ENCODE measurements at places on chromosomes 7 and 10. TPM values are rescaled to one million over a fixed set of nuclear protein-coding genes. Genes with fewer than 3 reads are reported as not detected.
A peak's percentile ranks its signal among the peaks of the same experiment; 100 is the strongest.

C10orf53 gene
- polyA plus RNA-seq, result not detected

GRID1 gene
- polyA plus RNA-seq, result 0.03 TPM

SLC13A4 gene
- polyA plus RNA-seq, result 0.10 TPM

OPTN gene
- polyA plus RNA-seq, result 39.1 TPM

NXPH1 gene
- not detected for polyA plus RNA-seq

- no peaks in the 10 kb centered on the region for H3K4me1 ChIP-seq
- no peaks in the 10 kb centered on the region for H3K36me3 ChIP-seq
- DNase-seq, result peak; percentile 84
- H3K27me3 ChIP-seq, result no peaks in the 10 kb centered on the region
- no peak overlapping the region for H3K27ac ChIP-seq
Observed at GRCh38 chr10:17335065-17335464, 107.0 kb downstream of the VIM start.

PLXNA4 gene
- polyA plus RNA-seq, result 0.01 TPM

GRCh38 chr10:1084011-1084950 is 28.1 kb downstream of the WDR37 start:
- H3K27me3 ChIP-seq, result no peaks in the 10 kb centered on the region
- no peak overlapping the region for H3K27ac ChIP-seq
- no peak for DNase-seq
- H3K4me3 ChIP-seq, result no peak overlapping the region

DNA sequence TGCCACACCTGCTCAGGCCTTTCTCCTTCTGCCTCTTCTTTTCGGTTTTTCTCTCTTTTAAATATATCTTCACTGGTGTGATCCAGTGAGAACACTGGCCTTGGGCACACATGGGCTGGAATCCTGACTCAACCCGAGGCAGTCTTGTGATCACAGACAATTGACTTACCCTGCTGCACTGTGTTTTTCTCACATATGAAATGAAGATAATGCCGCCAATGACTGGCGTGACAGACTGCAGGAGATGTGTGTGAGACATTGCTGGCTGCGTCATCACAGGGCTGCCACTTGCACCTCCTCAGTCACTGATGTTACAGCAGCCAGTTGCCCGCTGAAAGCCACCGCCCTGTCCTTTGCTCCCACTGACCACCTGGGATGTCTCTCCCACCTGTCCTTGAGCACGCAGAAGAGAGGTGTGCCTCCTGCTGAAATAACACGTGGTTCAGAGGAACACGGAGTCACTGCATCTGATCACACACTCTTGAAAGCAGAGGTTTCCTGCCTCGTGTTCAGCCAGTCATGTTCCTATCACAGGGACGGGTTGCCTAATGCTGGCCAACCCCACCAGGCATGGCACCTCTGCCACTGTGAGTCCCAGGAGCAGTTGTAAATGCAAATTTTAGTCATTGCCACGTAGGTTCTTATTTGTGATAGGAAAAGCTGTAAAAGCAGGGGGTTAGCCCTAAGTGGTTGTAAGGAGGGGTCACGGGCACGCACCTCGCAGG is 124.6 kb upstream of the LANCL2 start:
- DNase-seq, result no peak
- H3K27ac ChIP-seq, result no peak overlapping the region
- no peaks in the 10 kb centered on the region for H3K36me3 ChIP-seq
- H3K4me1 ChIP-seq, result no peaks in the 10 kb centered on the region
- H3K27me3 ChIP-seq, result peaks cover 8% of the 10 kb centered on the region
- no peak overlapping the region for H3K4me3 ChIP-seq

SRRM3 gene
- 2.5 TPM for polyA plus RNA-seq

DNA sequence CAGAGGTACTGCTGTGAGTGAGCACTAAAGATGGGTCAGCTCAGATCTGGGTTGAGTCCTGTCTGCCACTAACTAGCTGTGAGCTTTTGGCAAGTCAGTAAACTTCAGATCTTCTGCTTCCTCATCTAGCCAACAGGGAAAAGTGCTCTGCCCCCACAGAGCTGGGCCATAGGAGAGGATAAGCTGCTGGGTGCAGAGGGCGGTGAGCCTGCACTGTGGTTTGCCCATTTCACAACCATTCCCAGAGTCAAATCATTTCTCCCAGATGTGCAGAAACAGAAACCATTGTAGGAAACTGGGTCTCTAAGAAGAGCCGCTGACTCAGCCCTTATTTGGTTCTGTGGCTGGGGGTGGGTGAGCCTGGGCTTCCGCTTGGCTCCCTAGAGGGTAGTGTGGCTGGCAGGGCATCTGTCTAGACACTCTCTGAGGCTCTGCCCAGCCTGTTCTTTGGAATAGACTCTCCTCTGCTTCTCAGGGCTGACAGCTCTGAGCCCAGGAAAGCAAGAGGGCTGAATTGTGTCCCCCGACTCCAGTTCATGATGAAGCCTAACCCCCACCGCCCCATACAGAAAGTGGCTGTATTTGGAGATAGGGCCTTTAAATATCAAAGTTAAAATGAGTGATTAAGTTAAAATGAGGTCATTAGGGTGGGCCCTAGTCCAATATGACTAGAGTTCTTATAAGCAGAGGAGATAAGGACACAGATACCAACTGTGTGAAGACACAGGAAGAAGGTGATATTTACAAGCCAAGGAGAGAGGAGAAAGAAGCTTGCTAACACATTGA is 29.5 kb upstream of the ARHGAP22 start:
- H3K27ac ChIP-seq, result no peak overlapping the region
- H3K4me1 ChIP-seq, result peaks cover 2% of the 10 kb centered on the region

ATOH7 gene
- polyA plus RNA-seq, result not detected

- peak within 1 kb of the TSS; percentile 99 for H3K27ac ChIP-seq
- no peaks in the 10 kb centered on the region for H3K27me3 ChIP-seq
- peak within 1 kb of the TSS; percentile 92 for H3K4me3 ChIP-seq
Observed at GRCh38 chr10:73997787-73998622, at the start of gene VCL. Gene VCL, plus strand, starts transcription at chr10:73998116. Its CDS starts 92 bp downstream, at chr10:73998208.

CNNM1 gene
- 0.32 TPM for polyA plus RNA-seq

- peaks cover 9% of the 10 kb centered on the region for H3K36me3 ChIP-seq
- DNase-seq, result no peak
- no peaks in the 10 kb centered on the region for H3K4me1 ChIP-seq
- H3K27me3 ChIP-seq, result no peaks in the 10 kb centered on the region
Observed at GRCh38 chr7:116246357-116246756, 36.0 kb downstream of the TES start.

GRCh38 chr10:88039496-88040200 is 176.2 kb downstream of the PTEN start:
- H3K4me3 ChIP-seq, result no peak overlapping the region
- peak; percentile 67 for DNase-seq
- peaks cover 26% of the 10 kb centered on the region for H3K4me1 ChIP-seq
- H3K36me3 ChIP-seq, result no peaks in the 10 kb centered on the region
- H3K27me3 ChIP-seq, result no peaks in the 10 kb centered on the region
- H3K27ac ChIP-seq, result no peak overlapping the region

DNA sequence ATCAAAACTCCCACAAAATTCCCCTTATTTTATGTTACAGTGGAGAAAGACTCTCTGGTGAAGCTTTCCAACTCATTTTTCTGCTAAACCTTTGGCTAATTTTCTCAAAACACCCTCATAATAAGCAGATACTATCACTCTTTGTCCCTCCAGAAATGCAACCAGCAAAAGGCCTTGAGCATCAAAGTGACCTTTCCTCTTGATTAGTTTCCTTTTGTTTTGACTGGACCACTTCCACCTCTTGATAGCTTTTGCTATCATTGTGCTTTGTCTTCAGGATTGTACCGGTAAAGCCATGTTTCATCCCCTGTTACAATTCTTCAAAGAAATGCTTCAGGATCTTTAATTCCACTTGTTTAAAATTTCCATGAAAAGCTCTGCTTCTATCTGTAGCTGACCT is 115.1 kb upstream of the SLC13A1 start:
- H3K36me3 ChIP-seq, result no peaks in the 10 kb centered on the region
- H3K27ac ChIP-seq, result no peak overlapping the region
- H3K4me3 ChIP-seq, result no peak overlapping the region

GRCh38 chr10:98212196-98212595 is 55.8 kb downstream of the LOXL4 start:
- H3K4me3 ChIP-seq, result no peak overlapping the region
- no peak for DNase-seq
- peaks cover 8% of the 10 kb centered on the region for H3K36me3 ChIP-seq
- no peaks in the 10 kb centered on the region for H3K27me3 ChIP-seq

DNA sequence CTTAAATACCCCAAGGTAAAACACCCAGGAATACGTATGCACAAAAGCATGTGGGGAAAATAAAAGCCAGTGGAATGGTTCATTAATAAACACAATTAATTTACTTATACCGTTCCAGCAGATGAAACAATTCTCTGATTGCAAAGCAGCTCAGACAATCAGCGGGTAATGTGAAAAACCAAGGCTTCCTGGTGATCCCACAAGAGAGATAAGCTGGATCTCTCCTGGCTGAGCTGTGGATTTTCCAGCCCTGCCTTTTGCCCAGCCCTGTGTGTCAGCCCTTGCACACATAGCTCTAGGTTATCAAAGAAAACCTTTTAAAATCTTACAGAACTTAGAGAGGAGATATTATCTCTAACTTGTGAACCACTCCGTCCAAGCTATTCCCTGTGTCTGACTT is 1010.7 kb upstream of the AUTS2 start:
- no peak overlapping the region for H3K27ac ChIP-seq
- H3K27me3 ChIP-seq, result no peaks in the 10 kb centered on the region
- no peaks in the 10 kb centered on the region for H3K36me3 ChIP-seq
- H3K4me1 ChIP-seq, result no peaks in the 10 kb centered on the region

GRCh38 chr7:90624225-90624911 is 28.2 kb downstream of the CDK14 start:
- H3K27me3 ChIP-seq, result no peaks in the 10 kb centered on the region
- H3K4me3 ChIP-seq, result no peak overlapping the region
- peak overlapping the region; percentile 87 for H3K27ac ChIP-seq
- H3K4me1 ChIP-seq, result peaks cover 15% of the 10 kb centered on the region
- DNase-seq, result peak; percentile 36

DNA sequence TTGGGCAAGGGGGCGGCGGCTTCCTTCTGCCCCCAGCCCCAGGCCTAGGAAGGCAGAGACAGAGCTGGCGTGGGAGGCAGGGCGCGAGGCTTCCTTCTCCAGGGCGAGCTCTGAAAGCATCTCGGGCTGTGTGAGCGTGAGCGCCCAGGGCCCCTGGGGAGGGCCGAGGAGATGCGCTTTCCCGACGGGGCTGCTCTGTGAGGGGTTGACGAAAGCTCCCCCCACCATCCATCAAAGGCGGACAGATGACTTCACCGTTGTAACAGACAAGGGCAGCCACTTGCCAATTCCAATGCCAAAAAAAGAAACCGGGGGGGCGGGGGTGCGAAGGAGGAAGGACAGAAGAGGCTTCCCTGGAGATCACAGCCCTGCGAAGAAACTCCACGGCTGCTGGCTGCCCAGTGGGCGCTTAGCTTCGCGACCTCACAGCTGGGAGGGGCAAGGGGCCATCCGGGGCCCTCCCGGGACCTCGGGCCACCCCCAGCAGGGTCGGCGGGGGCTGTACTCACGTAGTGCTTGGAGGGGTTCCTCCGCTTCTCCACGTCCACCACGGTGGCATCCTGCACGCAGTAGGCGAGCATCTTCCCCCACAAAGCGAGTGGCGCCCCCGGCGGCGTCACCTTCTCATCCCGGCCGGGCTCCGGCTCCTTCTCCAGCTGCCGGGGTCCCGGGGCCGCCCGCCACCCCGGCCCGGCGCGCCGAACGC is 537 bp downstream of the SH3PXD2A start:
- H3K36me3 ChIP-seq, result no peaks in the 10 kb centered on the region
- H3K4me3 ChIP-seq, result peak overlapping the region; percentile 92
- peak overlapping the region; percentile 44 for H3K27ac ChIP-seq
- H3K27me3 ChIP-seq, result no peaks in the 10 kb centered on the region
- DNase-seq, result peak; percentile 24

DNA sequence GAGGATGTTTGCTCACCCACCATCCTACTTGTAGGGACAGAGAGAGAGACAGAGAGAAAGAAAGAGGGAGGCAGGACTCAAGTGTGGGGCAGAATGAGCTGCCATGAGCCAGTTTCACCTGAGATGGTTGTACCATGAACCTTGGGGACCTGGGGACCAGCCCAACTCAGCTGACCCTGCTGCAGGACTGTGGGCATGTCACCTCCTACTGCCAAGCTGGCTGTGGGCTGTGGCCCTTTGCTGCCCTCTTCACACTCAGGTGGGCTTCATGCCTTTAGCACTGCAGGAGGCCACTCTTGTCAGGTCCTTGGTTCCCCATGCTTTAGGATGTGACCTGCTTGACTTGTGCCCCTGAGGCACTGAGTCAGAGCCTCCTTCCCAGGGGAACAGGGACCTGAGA is 108.2 kb upstream of the PCBD1 start:
- DNase-seq, result no peak
- H3K27ac ChIP-seq, result no peak overlapping the region
- no peaks in the 10 kb centered on the region for H3K36me3 ChIP-seq
- no peak overlapping the region for H3K4me3 ChIP-seq
- peaks cover 27% of the 10 kb centered on the region for H3K27me3 ChIP-seq

GRCh38 chr10:103282961-103283360 is 6.0 kb downstream of the INA start:
- peaks cover under 1% of the 10 kb centered on the region for H3K4me1 ChIP-seq
- no peak overlapping the region for H3K27ac ChIP-seq
- H3K4me3 ChIP-seq, result no peak overlapping the region
- no peaks in the 10 kb centered on the region for H3K36me3 ChIP-seq
- no peak for DNase-seq

GRCh38 chr10:88070080-88070880 is 206.9 kb downstream of the PTEN start:
- H3K4me1 ChIP-seq, result peaks cover 1% of the 10 kb centered on the region
- H3K27me3 ChIP-seq, result no peaks in the 10 kb centered on the region
- peak; percentile 67 for DNase-seq
- H3K4me3 ChIP-seq, result no peak overlapping the region
- no peak overlapping the region for H3K27ac ChIP-seq
- no peaks in the 10 kb centered on the region for H3K36me3 ChIP-seq

DNA sequence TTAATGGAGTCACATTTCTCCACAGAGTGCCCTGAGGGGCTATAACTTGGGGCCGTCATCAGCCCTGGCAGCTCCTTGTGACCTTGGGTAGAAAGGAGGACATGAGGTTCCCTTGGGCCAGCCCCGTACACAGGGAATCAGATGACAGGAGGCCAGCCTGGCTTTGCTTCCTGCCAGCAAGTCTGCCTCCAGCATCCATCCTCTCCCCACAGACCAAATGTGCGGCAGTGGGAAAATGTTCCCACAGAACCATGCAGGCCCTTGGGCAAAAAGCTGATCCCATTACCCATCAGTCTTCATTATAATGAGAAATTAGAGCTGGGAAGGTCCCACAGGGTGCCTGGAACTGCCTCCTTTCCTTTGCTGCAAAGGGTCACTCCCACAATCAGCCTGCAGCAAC is 908.3 kb downstream of the GRID1 start:
- no peak overlapping the region for H3K4me3 ChIP-seq
- H3K27me3 ChIP-seq, result no peaks in the 10 kb centered on the region
- no peak for DNase-seq
- H3K36me3 ChIP-seq, result no peaks in the 10 kb centered on the region

EGFR gene
- polyA plus RNA-seq, result 36.9 TPM

DNA sequence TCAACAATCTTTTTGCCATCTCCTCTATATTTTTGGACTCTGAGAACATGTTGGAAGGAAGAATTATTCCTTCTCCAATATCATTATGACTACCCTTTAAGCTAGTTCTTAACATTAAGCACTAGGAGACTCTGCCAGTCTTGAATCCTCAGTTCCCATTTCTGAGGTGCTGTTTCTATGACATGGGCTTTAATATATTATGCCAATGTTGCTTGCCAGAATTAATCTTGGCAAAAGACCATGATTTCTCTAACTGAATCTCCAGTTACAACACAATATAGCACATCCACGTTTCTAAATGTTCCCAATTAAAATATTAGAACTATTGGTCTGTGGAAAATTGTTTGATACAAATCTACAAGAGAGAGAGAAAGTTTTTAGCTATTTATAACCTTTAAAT is 250.0 kb downstream of the HGF start:
- DNase-seq, result no peak
- no peak overlapping the region for H3K4me3 ChIP-seq
- H3K27me3 ChIP-seq, result no peaks in the 10 kb centered on the region
- H3K27ac ChIP-seq, result no peak overlapping the region
- H3K4me1 ChIP-seq, result peaks cover 4% of the 10 kb centered on the region
